Suprapubic skin (tissue), 4 donors: ENCODE measurements at places on chromosomes 16 and 17.

DNA sequence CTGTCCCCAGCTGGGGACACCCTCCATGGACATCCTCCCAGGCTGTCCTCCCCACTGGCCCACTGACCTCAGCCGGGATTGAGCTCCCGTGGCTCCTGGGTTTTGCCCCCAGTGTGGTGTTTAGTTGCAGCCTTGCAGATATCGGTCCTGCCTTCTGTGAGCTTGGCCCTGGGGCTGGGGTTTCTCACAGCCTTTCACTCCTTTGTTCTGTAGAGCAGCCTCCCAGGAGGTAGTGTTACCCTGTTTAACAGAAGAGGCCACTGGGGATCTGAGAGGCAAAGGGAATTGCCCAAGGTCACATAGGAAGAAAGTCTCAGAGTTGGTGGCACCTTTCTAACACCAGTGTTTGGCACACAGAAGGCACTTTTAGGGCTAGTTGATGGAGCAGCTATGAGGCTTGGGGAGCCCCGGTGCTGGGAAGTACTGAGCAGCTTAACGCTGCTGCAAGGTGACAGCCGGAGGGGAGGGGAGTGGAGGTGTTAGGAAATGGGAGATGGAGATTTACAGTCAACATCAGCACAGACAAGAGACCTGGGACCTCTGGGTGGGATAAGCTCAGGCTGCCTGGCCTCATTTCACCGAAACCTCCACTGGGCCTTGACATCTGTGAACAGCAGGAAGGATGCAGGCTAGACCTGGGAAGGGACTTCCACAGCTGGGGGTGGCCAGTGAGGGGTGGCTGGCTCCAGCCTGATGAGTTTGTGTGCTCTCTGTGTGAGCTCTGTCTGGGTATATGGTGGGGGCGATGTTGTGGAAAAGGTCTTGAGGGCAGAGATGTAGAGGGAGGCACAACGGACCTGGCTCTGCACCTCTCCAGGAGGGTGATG, 26.1 kb downstream of the CACNA1G start:
- H3K4me1 ChIP-seq = peaks cover 14% of the 10 kb centered on the region
- H3K36me3 ChIP-seq = no peaks in the 10 kb centered on the region
- H3K27me3 ChIP-seq = no peaks in the 10 kb centered on the region
- H3K4me3 ChIP-seq = no peak overlapping the region

- no peaks in the 10 kb centered on the region for H3K27me3 ChIP-seq
- no peak overlapping the region for H3K4me3 ChIP-seq
- no peak overlapping the region for H3K27ac ChIP-seq
- no peaks in the 10 kb centered on the region for H3K4me1 ChIP-seq
- DNase-seq = no peak
These were observed 17.0 kb downstream of the ITGA3 start for GRCh38 chr17:50072925-50073324.

DNA sequence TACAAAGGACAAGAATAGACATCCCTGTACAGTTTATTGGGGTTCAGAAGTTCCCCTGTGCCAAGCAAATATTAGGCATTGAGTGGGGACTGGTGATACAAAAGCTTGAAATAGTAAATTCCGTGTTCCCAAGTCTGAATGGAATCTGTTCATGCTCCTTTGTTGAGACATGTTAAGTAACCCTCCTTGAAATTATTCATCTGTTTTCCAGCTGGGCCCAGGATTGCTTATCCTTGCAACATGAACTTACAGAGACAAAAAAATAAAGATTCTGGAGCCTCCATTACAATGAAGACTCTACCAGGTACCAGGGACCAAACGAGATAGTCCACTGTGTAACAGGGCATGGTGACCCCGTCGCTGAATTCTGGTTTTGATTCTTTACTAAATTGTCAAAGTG, 6.1 kb upstream of the CCL8 start:
- peaks cover 31% of the 10 kb centered on the region for H3K4me1 ChIP-seq
- DNase-seq = no peak
- H3K4me3 ChIP-seq = no peak overlapping the region

- no peaks in the 10 kb centered on the region for H3K4me1 ChIP-seq
- no peak for DNase-seq
- no peaks in the 10 kb centered on the region for H3K27me3 ChIP-seq
- H3K4me3 ChIP-seq = no peak overlapping the region
These were observed 53.1 kb downstream of the MRM3 start for GRCh38 chr17:835263-835662.

DNA sequence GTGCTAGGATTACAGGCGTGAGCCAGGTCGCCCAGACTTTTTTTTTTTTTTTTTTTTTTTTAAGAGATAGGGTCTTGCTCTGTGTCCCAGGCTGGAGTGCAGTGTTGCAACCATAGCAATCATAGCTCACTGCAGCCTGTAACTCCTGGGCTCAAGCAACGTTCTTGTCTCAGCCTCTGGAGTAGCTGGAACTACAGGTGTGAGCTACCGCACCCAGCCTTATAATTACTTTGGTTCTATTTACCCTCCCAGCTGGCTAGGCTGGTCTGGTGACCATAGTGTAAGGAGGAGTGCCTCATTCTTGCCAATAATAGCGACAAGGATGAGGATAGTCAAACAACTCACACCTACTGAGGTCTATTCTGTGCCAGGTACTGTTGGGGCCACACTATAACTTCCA, 39.6 kb upstream of the USP7 start:
- no peak overlapping the region for H3K4me3 ChIP-seq
- peaks cover 1% of the 10 kb centered on the region for H3K4me1 ChIP-seq
- no peak overlapping the region for H3K27ac ChIP-seq
- DNase-seq = no peak

DNA sequence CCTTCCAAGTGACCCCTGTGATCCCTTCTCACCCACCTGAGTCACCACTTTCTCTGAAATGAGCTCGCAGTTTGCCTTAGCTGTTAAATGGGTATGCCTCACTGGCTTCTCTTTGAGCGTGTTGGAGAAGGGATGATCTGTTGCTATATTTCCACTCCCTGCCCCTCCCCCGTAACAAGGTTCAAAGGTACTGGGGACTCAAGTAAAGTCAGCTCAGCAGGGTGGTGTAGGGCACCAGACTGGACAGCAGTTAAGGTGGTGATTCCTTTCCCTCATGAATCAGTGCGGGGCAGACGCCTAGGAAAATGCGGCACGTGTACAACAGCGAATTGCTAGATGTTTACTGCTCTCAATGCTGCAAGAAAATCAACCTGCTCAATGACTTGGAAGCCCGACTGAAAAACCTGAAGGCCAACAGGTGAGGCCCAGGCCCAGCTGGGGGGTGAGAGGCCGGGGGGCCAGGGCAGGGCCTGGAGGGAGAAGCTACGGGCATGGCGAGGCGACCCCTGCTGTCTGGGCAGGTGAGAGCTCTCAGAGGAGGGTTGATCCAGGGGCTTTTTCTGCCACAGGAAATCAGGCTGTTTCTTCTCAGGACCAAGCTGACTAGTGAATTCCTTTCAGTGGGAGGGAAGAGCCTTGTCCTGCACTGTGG, 130.3 kb downstream of the RAB11FIP4 start:
- no peak overlapping the region for H3K27ac ChIP-seq
- DNase-seq = no peak
- H3K4me3 ChIP-seq = no peak overlapping the region
- H3K36me3 ChIP-seq = peaks cover 25% of the 10 kb centered on the region
- peaks cover 6% of the 10 kb centered on the region for H3K4me1 ChIP-seq
- no peaks in the 10 kb centered on the region for H3K27me3 ChIP-seq

DNA sequence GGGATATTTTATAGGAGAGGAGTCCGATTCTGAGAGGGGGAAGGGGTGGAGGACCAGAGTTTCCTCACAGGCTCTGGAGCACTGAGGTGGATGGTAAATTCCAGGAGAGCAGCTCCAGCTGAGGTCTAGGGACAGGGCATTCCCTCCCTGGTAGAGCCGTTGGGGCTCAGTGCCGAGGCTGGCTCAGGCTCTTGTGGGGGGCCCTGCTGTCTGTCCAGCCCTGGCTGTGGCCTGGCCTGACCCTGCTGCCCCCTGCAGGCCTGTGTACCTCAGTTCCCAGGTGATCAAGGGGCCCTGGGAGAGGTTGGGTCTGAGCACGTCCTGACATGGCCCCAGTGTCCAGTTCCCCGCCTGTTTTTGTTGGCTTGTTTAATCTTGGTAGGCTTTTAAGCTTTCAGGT, 16.8 kb downstream of the ZNF750 start:
- no peak overlapping the region for H3K4me3 ChIP-seq
- H3K27me3 ChIP-seq = no peaks in the 10 kb centered on the region
- peaks cover 45% of the 10 kb centered on the region for H3K36me3 ChIP-seq
- H3K4me1 ChIP-seq = no peaks in the 10 kb centered on the region
- H3K27ac ChIP-seq = no peak overlapping the region

DNA sequence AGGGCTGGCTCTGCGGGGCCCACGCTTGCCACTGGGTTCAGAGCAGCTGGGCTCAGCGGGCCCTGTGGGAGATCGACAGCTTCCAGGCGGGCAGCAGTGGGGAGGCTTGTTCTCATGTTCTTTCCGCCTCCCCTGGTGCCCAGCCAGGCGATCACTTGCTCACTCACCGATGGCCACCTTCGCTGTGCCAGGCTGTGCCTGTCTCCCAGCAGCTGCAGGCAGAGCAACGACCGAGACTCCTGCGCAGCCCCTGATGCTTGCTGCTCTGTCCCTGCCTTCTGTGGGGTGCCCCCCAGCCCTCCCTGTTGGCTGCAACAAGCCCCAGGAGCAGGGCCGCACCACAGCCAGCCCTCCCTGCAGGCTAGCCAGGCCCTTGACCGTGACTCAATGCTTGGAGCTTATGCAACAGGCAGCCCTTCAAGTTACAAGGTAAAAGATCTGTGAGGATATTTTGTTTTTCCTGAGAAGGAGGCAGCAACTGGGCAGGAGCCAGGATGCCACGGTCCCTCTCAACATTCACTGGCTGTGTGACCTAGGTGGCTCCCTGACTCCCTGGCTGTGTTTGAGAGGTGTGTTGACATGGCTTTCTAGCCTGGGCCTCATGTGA, 9.6 kb upstream of the SPNS2 start:
- no peaks in the 10 kb centered on the region for H3K27me3 ChIP-seq
- H3K27ac ChIP-seq = no peak overlapping the region
- H3K36me3 ChIP-seq = no peaks in the 10 kb centered on the region
- H3K4me1 ChIP-seq = no peaks in the 10 kb centered on the region

DNA sequence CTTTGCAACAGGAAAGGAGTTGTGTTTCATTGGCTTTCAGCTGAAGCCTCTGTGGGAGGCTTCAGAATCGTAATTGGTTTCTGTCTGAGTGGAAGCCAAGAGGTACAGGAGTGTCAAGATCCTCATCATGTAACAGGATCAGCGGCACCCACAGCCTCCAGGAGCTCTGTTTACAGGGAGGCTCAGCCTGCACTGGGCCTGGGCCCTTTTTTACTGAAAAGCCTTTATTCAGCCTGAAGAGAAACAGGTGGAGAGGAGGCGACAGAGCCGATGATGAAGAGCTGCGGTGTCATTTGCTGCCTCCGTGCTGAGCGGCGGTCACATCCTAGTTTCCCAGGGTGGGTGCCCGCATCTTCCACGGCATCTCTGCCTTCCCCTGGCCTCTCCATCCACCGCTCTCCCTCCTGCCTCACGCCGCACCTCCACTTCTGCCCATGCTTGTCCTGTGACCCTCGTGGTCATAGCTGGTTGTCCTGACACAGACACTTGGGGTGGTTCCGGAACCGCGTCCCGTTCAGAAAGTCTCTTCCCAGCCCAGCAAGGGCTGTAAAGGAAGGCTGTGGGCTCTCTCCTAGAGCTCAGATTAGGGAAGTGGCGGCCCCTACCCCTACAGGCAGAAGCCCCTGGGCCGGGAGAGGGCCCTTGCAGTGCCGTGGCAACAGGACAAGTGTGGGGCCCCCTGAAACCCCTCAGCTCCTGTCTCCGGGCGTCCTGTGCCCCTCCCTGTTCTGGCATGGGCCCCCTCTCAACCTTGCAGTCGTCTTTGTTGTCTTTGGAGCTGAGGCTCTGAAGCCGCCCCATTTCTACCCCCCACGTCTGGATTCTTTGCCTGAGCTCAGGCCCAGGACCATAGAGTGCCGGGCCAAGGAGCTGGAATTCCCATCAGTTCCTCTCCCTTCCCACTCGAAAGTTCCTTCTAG, 53.9 kb upstream of the CHMP6 start:
- no peaks in the 10 kb centered on the region for H3K36me3 ChIP-seq
- no peak overlapping the region for H3K27ac ChIP-seq
- peaks cover 13% of the 10 kb centered on the region for H3K4me1 ChIP-seq
- no peak overlapping the region for H3K4me3 ChIP-seq
- DNase-seq = no peak

DNA sequence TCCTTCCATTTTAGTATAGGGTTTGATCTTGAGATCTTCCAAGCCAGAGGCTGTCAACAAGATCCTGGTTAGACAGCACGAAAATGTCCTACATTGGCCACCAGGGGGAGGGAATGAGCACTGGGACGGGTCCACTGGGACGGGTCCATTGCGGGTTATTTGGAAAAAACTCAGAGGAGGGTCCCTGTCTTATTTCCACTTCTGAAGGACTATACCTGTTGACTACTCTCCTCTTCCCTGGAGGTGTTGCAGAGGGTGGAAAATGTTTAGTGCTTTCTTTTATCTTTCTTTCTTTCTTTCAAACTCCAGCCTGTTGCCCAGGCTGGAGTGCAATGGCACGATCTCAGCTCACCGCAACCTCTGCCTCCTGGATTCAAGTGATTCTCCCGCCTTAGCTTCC, 2.5 kb downstream of the TTLL6 start:
- no peaks in the 10 kb centered on the region for H3K36me3 ChIP-seq
- H3K27me3 ChIP-seq = peaks cover 9% of the 10 kb centered on the region
- DNase-seq = no peak
- peaks cover 16% of the 10 kb centered on the region for H3K4me1 ChIP-seq
- no peak overlapping the region for H3K4me3 ChIP-seq

- no peak overlapping the region for H3K27ac ChIP-seq
- DNase-seq = no peak
- no peaks in the 10 kb centered on the region for H3K36me3 ChIP-seq
- no peaks in the 10 kb centered on the region for H3K27me3 ChIP-seq
These were observed 14.8 kb downstream of the SGCA start for GRCh38 chr17:50180620-50181019.

GRCh38 chr16:79543219-79543618, 57.3 kb downstream of the MAF start:
- no peak overlapping the region for H3K27ac ChIP-seq
- H3K27me3 ChIP-seq = no peaks in the 10 kb centered on the region
- no peak for DNase-seq
- H3K4me3 ChIP-seq = no peak overlapping the region

DNA sequence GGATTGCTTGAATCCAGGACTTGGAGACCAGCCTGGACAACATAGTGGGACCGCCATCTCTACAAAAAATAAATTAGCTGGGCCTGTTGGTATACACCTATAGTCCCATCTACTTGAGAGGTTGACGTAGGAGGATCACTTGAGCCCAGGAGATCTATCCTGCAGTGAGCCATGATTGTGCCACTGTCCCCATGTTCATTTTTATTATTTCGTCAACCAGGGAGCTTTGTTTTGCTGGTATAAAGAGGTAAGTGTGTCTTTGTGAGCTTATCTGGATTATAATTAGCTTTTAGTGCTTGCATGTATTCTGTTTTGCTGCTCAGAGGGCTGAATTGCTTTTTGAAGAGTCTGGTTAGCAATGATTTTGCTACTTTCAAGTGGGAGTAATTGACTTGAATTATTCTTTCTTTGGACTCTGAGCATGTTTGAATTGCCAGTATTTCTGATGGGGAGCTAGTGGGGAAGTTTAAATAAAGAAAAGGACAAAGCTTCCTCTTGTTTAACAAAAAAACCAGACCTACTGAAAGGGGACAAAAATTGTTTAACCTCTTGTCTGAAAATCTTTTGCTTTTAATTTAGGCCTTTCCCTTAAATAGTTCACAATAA, 31.6 kb upstream of the BCAS3 start:
- no peak overlapping the region for H3K4me3 ChIP-seq
- DNase-seq = no peak
- peaks cover 8% of the 10 kb centered on the region for H3K4me1 ChIP-seq
- H3K27ac ChIP-seq = no peak overlapping the region
- peaks cover 31% of the 10 kb centered on the region for H3K36me3 ChIP-seq
- no peaks in the 10 kb centered on the region for H3K27me3 ChIP-seq

- H3K36me3 ChIP-seq = peaks cover 26% of the 10 kb centered on the region
- no peak overlapping the region for H3K4me3 ChIP-seq
- no peak for DNase-seq
These were observed 23.8 kb upstream of the TMEM101 start for GRCh38 chr17:44038604-44039011.
